ENCODE measurements at places on chromosomes 6 and 20.

GRCh38 chr20:36092398-36093024, 62.0 kb upstream of the EPB41L1 start:
- DNase-seq = peak; percentile 5

DNA sequence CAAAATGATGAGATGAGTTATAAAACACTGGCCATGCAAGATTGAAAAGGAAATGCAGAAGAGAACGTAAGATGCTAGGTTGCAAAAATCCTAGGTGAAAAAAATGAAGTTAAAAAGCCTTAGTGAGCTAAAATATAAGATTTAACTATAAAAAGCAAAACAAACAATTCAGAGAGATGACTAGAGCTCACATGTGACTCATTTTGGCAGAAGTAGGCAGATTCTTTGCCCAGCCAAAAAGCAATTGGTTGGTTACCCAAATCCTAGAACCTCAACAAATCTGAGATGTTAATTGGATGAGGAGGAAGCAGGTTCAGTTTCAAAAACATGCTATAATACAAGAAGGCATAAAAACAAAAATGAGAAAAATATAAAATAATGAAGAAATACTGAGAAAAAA, 249.1 kb downstream of the OGFRL1 start:
- no peak for DNase-seq

DNA sequence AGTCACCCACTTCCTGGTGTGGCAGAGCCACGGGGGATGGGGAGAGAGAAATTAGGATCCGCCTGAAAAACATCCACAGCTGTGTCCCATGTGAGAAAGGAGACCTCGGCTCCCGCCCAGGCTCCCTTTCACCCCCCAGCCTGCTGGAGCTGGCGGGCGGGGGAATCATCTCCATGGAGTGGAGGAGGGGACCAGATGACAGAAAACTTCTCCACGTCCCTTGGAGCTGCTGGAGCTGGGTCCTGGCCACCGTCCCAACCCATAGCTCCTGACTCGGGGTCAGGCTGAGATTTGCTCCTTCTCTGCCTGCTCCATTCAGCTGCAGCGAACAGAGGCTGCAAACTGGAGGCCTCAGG, 113.8 kb downstream of the CEBPB start:
- DNase-seq = no peak

DNA sequence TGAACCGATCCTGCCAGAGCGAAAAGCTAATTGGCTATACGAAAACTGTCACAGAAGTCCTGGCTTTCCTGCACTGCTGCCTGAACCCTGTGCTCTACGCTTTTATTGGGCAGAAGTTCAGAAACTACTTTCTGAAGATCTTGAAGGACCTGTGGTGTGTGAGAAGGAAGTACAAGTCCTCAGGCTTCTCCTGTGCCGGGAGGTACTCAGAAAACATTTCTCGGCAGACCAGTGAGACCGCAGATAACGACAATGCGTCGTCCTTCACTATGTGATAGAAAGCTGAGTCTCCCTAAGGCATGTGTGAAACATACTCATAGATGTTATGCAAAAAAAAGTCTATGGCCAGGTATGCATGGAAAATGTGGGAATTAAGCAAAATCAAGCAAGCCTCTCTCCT, 14.2 kb downstream of the CCR6 start:
- DNase-seq = no peak

DNA sequence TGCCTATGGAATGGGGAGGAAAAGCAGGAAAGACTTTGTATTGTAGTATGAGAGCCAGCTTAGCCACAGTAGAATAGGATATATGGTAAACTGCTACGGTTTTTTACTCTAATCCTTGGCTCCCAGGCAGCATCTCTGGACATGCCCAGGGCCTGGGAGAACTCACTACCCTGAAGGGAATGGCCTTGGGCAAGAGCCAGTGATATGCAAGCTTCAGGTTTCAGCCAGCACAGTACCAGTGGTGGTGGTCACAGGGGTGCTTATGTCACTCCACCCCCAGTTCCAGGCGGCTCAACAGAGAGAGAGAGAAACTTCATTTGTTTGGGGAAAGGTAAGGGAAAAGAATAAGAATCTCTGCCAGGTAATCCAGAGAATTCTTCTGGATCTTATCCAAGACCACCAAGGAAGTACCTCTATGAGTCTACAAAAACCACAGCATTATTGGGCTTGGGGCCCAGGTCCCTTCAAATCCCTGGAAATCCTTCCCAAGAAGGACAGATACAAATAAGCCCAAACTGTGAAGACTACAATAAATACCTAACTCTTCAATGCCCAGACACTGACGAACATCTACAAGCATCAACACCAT, 121.2 kb downstream of the THBS2 start:
- DNase-seq = no peak

GRCh38 chr20:63850689-63851547, 10.4 kb upstream of the ABHD16B start:
- DNase-seq = peak; percentile 53

DNA sequence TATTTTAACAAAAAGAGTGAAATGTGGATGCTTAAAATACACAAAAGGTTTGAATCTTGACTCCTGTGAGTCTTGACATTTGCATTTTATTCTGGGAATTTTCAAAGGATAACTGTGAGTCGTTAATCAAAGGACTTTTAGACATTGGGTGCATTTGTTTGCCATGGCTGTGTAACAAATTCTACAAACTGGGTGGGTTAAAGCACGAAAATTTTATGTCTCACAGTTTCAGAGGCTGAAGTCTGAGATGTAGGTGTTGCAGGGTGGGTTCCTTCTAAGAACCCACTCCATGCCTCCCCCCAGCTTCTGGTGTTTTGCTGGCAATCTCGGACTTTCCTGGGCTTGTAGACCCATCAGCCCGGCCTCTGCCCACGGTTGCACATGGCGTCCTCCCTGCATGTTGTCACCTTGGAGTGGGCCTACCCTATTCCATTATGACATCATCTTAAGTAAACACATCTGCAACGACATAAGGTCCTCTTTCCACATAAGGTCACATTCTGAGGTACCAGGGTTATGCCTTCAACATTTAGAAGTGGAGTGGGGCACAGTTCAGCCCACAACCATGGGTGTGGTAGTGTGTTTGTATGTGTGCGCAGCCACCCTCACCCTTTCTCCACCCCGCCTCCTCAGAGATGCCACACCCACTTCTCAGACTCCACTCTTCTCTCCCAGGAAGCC, 113.1 kb downstream of the FOXA2 start:
- no peak for DNase-seq

DNA sequence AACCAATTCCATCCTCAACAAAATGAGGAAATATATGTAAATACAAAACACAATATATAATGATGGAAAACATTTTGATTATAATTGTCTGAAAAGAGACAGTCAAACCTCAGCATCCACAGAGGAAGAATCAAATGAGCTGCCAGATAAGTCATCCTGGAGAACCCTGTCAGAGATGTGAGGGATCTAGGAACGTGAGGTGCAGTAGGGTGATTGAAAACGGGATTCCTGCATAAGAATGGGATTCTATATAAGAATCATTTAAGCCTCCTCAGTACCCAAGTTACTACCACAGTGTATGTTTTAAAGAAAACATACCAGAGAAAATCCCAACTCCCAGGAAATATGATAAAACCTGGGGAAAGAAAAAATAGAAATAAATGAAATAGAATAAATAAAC, 690.5 kb downstream of the FRK start:
- no peak for DNase-seq

GRCh38 chr6:141258516-141258915, 874.2 kb upstream of the GJE1 start:
- no peak for DNase-seq

GRCh38 chr20:16173044-16173443, 400.2 kb downstream of the KIF16B start:
- DNase-seq = no peak

DNA sequence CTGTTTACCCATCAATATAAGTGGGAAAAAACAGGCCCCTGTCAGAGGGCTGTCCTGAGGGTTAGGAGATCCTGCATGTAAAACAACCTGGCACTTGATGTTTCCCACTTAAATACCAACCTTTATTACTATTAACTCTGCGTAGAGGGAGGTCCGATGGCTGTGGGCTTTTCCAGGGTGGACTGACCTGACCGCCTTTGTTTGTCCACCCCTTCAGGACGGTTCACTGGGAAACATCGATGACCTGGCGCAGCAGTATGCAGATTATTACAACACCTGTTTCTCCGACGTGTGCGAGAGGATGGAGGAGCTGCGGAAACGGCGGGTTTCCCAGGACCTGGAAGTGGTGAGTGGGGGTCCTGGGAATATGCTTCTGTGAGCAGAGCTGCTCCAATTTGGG, 47.3 kb downstream of the SASH1 start:
- no peak for DNase-seq

GRCh38 chr6:39821742-39822532, 29.8 kb downstream of the DAAM2 start:
- no peak for DNase-seq

- DNase-seq = no peak
Observed at GRCh38 chr6:86153521-86153920, 510.8 kb upstream of the SYNCRIP start.

DNA sequence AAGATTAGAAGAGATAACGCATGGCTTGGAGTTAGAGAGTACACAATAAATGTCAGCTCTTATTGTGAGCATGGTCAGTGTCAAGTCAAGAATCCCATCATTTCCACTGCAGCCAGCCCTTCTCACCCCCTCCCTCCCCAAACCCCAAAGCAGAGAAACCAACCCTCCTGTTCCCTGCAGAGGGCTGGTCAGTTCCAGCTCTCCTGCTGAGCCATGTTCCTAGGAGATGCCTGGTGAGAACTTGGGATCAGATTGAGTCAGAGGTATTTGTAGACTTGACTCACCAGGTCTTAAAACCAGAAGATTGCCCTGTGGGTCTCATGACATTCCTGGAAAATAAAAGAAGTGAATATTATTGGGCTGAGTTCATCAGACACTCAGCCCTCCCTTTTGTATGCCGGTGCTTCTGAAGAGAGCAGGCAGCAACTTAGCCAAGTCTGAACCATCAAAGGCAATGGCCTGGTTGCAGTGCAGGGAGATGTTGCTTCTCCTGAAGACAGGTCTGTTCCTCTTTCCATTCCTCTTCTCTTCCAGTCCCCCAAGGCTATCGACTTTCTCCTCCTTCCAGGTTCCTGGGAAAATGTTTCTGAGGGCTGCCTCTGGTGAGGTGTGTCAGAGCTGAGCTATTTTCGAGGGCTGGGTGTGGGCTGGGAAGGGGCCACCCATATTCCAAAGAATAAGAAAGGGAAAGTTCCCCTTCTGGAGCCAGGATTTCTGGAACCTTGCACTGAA, 278.2 kb upstream of the SUPT3H start:
- no peak for DNase-seq

GRCh38 chr20:64143018-64143801, 21.0 kb upstream of the MYT1 start:
- DNase-seq = no peak

DNA sequence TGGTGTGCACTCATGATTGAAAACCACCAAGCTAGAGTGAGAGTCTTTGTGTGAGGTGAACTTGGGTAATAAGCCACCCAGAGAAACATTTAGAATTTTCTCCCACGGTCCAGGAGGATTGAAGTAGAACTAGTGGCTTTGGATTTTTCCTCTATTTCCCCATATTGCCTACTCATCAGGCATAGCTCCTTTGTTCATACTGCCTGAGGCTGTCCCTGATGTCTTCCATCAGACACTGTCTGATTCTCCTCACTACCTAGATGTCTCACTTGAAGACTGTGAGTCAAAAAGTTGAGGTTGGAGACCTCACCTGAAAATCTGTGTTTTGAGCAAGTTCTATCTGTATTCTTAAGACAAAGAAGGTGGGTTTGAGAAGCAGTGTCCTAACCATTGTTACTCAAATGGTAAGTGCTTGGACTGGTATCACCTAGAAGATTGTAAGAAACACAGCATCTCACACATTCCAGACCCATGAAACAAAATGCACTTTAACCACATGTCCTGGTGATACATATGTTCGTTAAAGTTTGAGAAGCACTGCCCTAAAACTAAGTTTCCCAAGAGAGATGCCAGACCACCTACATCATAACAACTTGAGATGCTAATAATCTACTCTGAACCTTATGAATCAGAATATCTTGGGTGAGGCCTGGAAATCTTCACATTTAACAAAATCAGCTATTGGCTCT, 523.4 kb upstream of the BTBD3 start:
- no peak for DNase-seq

DNA sequence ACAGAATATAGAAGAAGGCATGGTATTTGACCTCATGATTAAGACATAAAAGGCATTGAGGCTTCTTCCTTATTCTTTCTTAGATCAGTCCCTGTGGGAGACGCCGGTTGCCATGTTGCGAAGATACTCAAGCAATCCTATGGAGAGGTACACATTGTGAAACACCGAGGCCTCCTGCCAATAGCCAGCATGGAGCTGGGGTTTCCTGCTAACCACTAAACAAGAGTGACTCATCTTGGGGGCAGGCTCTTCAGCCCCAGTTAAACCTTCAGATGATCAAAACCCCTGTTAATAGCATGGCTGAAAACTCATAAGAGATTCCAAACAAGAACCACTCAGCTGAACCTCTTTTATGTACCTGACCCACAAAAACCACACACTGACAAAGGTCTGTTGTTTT, 478.8 kb downstream of the CD83 start:
- DNase-seq = no peak

DNA sequence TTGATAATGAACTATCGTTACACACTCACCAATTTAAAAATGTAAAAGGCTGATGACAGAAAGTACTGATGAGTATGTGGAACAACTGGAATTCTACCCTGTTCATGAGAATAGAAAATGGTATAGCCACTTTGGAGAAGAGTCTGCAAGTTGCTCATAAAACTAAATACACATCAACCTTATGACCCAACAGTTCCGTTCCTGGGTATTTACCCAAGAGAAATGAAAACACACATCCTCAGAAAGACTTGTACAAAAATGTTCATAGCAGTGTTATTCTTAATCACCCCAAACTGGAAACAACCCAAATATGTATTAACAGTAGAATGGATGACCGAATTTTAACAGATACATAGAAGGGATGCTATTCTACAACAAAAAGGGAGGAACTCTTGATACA, 145.7 kb upstream of the LRFN2 start:
- DNase-seq = no peak

- no peak for DNase-seq
Observed at GRCh38 chr6:45514454-45515230, 136.9 kb upstream of the SUPT3H start.

- DNase-seq = no peak
Observed at GRCh38 chr6:7169296-7169721, 61.5 kb downstream of the RREB1 start.
